Kidney glomerular epithelial cell (primary cell): ENCODE measurements at places on chromosomes 7 and 10.

GRCh38 chr7:12162415-12163113 lies 48.5 kb upstream of the TMEM106B start:
- peak; percentile 91 for DNase-seq

- DNase-seq = no peak
Observed at GRCh38 chr10:117884093-117884492, 162.6 kb downstream of the RAB11FIP2 start.

GRCh38 chr7:19110776-19111175 lies 6.7 kb downstream of the TWIST1 start:
- DNase-seq = no peak

GRCh38 chr7:27203365-27203953 lies 3.6 kb upstream of the HOXA13 start:
- DNase-seq = no peak

DNA sequence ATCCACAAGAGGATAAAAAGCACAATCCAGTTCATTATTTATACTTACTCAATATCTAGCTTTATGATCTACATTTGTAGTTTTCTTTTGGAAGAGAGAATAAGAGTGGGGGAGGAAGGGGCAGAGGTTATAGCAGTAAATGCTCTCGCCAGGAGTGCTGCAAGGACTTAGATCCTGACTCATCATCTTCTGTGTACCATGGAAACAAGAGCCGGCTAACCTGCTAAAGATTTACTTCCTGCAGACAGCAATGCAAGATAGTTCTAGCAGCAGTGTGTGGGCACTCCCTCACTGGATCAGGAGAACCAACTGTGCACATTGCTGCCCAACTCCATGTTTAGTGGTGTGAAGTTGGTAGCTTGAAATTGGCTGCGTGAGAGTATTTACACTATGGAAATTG lies 47.7 kb upstream of the TRIL start:
- no peak for DNase-seq
